AG08396 (cell line): ENCODE measurements at places on chromosomes 16 and 17.
A peak's percentile ranks its signal among the peaks of the same experiment; 100 is the strongest.

DNA sequence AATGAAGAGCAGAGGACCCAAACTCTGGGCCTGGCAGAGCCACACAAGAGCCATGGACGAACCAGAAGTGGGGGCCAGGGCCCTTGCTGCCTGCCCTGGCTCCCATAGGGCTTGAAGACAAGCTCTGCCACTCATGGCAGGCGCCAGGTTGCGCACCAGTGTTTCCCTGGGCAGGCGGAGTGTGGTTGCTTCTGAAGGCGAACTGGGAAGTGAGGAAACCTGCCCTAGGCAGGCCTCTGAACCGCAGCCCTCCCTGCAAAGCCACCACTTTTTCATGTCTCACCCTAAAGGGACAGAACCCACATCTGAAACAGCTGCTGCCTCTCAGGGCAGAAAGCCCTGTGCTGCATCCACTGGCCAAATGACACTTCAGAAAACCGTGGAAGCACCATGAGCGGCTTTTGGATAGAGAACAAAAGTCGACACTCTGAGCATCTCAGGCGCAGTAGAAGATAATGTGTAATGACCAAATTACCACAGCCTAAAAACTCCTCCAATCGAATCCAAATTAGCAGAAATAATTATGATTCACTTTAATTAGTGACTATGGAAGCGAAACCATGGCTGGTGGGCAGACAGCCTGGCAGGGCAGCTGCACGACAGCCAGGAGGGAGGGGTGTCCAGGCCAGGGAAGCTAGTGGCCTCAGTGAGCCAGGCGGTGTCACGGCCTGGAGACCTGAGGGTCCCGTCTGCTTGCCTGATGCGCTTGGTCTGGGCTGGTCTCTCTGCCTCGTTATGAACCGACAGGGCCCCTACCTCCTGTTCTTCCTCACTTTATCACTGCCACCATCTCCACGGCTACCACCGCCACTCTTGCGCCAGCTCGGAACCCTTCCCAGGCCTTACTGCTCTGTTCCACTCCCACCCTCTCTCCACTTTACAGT lies 59.1 kb downstream of the PRMT7 start:
- no peak for DNase-seq

DNA sequence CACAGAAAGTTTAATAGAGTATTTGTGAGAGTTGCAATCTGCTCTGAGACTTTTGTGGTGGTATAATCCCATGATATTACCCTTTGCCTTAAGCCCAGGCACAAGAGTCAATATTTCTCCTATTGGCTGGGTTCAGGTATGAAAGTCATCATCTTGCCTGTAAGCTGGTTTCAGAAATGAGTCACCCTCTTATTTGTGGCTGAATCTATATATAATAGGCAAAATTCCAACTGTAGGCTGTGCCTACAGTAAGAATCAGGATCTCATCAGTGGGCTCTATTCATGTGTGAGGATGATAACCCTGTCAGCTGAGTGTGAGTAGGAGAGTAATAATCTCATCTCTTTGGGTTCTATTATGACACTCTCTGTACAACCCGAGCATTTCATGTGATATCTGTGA lies 2103.1 kb downstream of the TP53TG3F start:
- no peak for DNase-seq

GRCh38 chr17:60231691-60232090 lies 81.9 kb downstream of the CA4 start:
- no peak for DNase-seq

GRCh38 chr17:82519971-82520903 lies 705 bp downstream of the FOXK2 start:
- DNase-seq = peak; percentile 49

GRCh38 chr17:20278805-20279204 lies 188.5 kb downstream of the LGALS9B start:
- no peak for DNase-seq

GRCh38 chr16:64865069-64865696 lies 256.7 kb downstream of the CDH11 start:
- no peak for DNase-seq

DNA sequence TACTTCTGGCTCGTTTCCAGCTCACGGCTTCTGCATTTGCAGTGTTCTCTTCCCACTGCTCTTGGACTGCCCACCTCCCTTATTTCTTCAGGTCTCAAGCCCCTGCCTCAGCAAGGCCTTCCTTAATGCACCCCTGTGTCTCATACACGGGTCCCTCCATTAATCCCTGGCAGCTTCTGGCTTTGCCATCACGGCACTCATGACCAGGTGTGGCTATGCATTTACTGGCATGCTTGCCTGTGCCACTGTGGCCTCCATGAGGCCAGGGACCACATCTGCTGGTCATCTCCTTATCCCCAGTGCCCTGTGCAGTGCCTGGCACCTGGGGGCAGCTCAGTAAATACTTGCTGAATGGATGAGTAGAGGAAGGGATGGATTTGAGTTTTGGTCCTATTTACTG lies 114.1 kb downstream of the C16orf78 start:
- DNase-seq = no peak

DNA sequence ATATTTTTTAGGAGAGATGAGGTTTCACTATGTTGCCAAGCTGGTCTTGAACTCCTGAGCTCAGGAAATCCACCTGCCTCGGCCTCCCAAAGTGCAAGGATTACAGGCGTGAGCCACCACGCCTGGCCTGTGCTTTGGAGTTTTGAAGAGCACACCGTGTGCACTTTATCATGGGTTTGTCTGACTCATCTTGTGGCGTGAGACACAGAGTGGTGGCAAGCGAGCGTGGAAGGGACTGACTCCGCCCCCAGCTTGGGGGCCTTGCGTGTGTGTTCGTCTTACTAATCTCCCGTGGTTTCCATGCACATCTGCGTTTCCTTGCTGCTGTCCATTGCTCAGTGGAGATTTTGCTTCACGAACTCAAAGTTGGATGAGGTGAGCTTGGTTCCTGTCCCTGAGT lies 22.9 kb downstream of the CRAMP1 start:
- DNase-seq = no peak

GRCh38 chr17:63984236-63984635 lies 11.5 kb upstream of the SCN4A start:
- no peak for DNase-seq

GRCh38 chr17:48067245-48067644 lies 19.1 kb downstream of the NFE2L1 start:
- no peak for DNase-seq

GRCh38 chr17:72169823-72170222 lies 49.0 kb downstream of the SOX9 start:
- DNase-seq = no peak

- DNase-seq = no peak
These were observed 98.2 kb downstream of the ADAMTS18 start for GRCh38 chr16:77336637-77337036.

DNA sequence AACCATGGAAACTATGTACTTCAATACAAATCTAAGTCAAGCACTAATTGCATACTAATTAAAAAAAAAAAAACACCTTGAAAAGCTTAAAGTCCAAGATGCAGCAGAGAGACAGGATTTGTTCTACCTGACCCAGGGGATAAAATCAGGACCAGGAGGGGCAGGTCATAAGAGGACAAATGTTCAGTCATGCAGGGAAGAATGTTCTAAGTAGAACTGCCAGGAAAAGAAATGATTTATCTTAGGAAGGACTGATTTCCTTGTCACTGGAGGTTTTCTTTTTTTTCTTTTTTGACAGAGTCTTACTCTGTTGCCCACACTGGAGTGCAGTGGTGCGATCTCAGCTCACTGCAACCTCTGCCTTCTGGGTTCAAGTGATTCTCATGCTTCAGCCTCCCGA lies 9.1 kb upstream of the GHDC start:
- no peak for DNase-seq

DNA sequence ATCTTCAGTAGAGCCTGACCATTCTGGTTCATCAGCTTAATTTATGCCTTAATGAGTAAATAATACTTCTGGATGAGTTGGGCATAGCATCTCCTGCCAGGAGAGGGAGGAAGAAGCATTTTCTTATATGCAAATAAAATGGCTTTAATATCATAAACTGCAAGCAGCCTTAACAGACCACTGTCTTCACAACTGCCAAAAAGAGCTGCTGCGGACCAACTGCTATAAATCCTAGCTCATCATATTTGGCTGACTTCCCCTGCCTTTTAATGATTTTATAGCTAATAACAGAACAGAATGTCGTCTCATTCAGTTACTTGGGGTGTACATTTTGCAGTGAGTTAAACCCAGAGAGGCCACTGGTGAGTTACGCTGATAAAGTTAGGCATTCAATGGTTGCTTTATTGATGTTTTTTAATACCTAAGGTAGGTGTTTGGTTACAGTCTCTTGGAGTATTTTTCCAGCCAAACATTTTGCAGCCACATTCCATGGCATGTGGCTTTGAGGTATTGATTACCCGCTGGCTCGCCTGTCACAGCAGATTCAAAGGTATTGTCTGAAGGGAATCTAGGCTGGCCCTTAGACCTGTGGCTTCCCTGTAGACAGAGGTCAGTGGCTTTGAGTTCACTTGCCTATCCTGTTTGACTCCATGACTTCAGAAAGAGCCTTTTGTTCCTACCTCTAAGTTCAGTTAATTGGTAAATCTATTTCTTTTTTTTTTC lies 16.4 kb downstream of the FAM20A start:
- no peak for DNase-seq

GRCh38 chr17:30172560-30172959 lies 55.9 kb downstream of the NSRP1 start:
- DNase-seq = no peak

- no peak for DNase-seq
These were observed 86.0 kb upstream of the KIF2B start for GRCh38 chr17:53736516-53737240.

DNA sequence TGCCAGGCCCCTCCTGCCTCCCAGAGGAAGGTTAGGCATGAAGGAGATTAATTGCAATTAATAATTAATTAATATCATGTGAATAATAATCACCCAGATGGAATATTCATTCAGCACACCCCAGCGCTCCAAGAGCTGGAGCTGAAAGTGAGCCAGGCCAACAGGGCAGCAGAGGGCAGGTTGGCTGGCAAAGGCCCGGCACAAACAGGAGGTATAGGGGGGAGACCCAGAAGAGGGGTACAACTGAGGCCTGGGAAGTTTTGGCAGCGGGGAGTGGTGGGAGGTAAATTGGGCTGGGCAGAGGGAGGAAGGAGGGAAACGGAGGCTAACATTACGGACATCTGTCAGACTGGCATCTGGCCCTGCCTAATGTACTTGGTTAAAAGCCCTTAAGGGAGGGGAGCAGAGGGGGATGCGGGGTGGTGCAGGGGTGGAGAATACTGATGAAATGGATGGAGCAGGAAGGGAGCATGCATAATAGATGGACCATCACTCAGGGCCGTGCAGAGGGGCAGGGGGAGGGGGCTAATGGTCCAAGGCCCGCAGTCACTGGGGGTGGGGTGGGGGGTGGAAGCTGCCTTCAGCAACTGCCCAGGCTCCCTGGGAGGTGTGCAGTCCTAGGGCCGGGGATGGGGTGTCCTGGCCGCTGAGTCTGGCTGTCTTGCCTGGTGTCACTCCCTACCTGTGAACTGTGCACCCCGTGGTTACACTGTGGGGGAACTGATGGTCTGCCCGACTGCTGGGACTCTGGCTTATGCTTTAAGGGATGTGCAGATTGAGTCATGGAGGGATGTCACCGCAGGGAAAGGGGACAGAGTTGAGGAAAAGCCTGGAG lies 1.9 kb downstream of the ADAM11 start:
- DNase-seq = no peak

DNA sequence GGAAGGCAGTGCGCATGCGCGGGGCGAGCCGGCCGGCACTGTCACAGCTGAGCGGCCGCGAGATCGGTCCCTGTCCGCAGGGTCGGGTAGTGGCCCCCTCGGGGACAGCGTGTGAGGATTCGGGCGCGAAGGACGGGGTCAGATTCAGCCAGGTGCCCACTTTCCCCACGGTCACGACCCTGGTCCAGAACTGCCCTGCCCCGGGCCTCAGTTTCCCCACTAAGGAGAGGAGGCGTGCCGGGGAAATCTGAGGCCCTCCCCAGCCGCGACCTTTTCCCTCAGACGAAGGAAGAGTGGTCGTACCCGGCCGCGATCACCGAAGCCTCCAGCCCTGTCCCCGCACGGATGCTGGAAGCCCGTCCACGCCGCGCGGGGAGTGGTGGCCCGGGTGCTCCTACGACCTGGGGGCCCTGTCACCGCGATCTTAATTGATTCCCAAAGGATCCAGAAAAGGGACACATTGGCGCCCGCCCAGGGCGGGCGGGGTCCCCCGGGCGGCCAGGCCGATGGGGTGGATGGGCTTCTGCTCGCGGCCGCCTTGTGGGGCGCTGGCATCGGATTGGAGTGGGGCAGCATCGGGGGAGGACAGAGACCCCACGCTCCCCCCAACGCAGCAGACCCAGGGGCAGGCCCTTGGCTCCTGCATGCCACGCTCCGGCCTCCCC lies 57.7 kb downstream of the SRL start:
- DNase-seq = no peak

DNA sequence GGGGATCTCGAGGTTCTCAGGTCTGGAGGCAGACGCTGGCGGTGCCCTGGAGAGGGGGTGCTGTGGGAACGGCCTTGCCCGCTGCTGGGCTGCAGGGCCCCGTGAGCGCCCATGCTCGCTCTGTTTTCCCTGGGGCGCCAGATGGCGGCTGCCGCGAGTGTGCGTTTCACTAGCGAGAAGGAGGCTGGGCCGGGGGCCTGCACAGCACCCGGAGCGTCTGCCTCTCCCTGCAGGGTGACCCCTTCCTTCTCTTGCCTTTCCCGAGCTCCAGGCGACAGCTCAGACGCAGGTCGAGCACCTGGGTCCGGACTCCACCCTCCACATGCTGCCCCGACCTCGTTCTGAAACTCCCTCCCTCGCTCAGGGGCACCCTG lies 2.7 kb downstream of the TELO2 start:
- DNase-seq = no peak

DNA sequence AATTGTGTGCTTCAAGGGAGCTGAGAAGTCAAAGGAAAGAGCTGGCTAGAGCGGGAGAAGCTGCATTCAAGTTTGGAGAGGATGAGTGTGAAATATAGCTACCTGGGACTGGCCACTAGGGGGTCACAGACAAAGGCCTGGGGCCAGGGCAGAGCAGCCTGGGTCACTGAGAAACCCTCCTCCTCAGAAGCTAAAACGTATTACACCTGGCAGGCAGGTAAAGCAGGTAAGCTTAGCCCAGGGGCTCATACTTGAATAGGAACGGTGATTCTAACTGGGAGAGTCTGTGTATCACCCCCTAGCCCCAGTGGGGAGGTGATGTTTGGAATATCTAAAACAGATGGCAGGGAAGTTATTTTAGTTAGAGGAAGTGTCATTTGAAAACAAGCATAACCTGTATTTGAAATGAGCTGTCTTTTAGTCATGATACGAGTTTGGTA lies 6.8 kb downstream of the KRT37 start:
- DNase-seq = no peak

- no peak for DNase-seq
These were observed 3.5 kb upstream of the TSPOAP1 start for GRCh38 chr17:58331815-58332777.

DNA sequence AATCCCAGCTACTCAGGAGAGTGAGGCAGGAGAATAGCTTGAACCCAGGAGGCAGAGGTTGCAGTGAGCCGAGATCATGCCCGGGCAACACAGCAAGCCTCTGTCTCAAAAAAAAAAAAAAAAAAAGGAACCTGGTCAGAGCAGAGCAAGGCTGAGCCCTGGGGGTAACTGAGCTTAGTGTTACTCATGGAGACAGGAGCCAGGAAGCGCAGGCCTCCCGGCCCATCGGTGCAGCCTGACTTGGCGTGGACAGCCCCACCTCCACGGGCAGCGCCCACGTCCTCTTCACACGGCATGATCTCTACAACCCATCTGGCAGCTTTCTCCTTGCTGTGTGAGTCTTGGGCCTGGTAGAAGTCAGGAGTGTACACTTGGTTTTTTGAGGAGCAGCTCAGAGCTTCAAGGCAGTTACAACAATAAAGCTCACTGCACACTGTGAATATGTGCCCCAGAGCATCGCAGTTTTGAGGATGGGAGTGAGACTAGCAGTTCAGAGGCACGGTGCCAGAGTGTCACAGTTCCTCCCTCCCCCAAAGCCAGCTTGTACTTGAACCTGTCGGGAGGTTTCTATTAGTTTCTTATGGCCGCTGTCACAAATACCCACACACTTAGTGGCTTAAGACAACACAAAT lies 129.9 kb downstream of the RAP1GAP2 start:
- no peak for DNase-seq
